Activated CD8-positive, alpha-beta memory T cell treated with anti-CD3 and anti-CD28 coated beads for 1 hour (primary cell): ENCODE measurements at places on chromosomes 7 and 10.

GRCh38 chr10:121680879-121681655 is 82.8 kb upstream of the FGFR2 start:
- DNase-seq, result no peak

DNA sequence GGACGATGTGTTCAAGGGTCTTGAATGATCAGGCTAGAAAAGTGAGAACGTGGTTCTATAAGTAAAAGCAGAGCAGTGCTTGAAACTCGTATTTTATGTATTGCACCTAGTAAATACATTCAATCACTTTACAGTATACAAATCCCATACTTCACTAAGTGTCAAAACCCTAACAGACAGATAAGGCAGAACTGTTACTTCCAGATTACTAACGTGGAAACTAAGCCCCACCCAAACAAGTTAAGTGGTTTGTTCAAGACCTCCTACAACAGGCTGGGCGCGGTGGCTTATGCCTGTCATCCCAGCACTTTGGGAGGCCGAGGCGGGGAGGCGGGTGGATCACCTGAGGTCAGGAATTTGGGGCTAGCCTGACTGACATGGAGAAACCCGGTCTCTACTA is 9.2 kb upstream of the MYO1G start:
- no peak for DNase-seq

GRCh38 chr10:14736600-14737081 is 38.1 kb downstream of the FAM107B start:
- DNase-seq, result no peak

DNA sequence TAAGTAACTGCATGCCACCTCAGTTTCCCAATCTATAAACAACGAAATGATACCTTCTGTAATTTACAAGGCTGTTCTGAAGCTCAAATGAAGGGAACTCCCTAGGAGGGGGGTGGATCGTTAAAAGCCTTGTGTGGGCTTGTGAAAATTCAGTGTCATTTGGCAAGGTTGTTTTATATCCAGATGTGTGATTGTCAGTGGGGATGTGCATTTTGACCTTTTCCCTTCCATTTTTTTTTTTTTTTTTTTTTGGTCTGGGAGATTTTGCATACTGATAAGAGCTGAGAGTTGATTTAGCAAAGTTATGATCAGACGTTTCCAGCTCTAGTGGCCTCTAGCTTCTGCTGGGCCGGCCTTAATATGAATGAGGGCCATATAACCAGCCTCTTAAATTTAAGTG is 22.8 kb downstream of the CREB5 start:
- no peak for DNase-seq

DNA sequence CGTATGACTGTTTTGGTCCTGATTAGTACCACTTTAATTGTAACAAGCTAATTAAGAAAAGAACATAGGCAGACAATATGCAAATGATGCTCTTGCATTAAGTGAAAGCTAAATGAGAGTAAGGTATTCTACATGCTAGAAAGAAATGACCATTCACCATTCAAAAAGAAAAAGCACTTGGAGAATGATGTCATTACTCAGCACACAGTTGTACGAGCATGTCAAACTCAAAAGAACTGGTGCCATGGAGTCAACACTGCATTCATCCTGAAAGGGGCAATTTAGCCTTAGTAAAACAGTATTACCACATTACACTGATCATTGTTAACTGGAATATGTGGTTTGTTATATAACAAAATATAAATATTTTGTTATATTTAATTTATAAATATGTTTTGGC is 136.2 kb upstream of the CTTNBP2 start:
- no peak for DNase-seq

DNA sequence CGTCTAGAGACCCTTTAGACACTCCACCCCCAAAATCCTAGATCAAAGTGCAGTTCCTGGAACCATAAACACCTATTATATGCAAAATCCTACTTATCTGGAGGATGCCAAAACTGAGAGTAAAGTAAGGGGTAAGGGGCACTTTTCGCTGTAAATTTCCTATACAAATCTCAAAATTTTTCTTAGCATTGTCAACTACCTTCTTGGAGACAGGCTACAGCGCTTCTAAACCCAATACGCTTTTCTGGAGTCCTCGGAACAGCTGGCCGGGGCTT is 10.4 kb downstream of the TWIST1 start:
- no peak for DNase-seq

DNA sequence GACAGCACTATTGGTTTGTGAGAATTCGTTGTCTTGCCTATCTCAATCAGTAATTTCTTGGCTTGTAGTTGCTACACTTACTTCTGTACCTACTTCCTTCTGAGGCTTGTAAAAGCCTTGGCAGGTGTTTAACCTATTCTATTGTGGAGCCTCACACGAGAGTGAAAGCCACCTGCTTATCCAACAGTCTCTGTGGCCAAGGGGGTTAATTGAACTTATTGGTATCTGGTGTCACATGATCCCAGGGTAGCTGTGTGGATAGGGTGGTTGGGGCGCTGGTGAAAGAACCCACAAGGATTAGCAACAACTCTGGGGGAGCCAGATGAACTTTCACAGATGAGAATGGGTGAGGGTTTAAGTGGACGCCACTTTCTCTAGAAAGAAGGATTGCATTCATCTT is 13.9 kb upstream of the ATP6V0E2 start:
- DNase-seq, result no peak

- no peak for DNase-seq
Measured at GRCh38 chr10:80513106-80513505, 24.6 kb upstream of the SH2D4B start.

GRCh38 chr10:4939224-4940072 is 23.8 kb upstream of the AKR1C1 start:
- DNase-seq, result no peak

- no peak for DNase-seq
Measured at GRCh38 chr7:32030904-32031692, 39.1 kb downstream of the PDE1C start.

- no peak for DNase-seq
Measured at GRCh38 chr7:40419806-40420205, 285.0 kb downstream of the SUGCT start.

- no peak for DNase-seq
Measured at GRCh38 chr7:80189638-80190037, 55.0 kb downstream of the GNAI1 start.

DNA sequence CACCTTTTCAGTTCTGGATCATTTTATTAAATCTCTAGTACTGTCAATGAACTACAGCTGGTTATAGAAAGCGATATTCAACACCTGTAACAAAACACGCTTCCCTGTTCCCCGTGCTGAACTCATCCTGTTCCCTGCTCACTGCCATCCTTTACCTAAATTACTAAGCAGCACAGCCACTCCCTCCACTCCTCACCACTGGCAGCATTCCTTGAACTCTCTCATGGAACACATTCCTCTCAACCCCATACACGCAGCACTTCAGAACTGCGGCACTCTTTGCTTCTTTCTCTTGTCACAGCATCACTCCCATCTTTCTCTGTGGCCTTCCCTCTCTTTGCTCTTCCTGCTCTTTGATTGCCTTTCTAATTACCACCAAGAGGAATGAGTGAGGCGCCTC is 27.4 kb downstream of the RELN start:
- DNase-seq, result no peak

DNA sequence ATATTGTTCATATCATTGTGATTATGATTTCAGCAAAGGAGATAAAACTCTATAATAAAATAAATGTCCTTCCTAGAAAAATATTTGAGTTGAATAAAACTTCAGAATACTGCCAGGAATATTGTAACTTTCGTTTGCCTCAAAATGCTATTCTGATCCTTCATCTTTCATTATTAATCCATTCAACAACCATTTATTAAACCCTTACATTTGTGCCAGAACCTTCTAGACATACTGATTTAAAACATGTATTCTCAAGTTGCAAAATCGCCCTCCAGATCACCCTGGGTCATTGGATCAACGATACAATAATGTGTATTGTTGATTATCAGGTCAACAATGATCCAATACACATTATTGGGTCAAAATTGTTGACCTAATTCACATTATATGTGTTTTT is 759.8 kb downstream of the CNTNAP2 start:
- DNase-seq, result no peak

DNA sequence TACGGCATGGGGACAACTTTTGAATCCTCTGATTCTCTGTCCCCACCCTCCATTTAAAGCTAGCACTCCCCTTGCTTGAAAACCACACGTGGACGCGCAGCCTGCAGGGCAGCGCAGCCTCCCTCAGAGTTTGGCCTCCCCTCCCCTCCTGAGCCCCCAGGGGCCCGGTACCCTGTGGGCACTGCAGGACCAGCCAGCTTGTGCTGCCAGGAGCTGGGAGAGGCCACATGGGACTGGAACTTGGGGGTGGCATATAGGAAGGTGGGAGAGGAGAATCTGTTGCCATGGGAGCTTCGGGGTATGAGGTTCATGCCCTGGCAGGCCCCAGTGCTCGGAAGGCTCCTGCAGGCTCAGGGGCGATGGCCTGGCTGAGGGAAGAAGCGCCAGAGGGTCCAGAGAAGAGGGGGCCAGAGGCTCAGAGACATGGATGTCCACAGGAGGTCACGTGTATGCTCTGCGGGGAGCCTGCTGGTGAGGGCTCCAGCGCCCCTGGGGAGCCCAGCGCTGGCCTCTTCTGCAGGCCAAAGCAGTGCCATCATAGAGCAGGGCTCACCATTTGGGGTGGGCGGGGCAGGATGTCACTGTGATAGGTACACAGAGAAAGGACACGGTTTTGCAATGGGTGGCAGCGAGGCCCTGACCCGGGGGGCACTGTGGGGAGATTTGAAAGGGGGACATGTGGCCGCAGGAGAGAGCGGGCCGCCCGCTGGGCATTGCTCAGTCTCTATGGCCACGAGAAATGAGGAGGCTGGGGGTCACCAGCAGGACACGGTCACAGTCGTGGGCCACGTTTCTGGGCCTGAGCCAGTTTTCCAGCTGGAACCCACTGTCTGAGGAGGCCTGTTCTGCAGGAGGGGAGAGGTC is 64.2 kb downstream of the GLRX3 start:
- no peak for DNase-seq

DNA sequence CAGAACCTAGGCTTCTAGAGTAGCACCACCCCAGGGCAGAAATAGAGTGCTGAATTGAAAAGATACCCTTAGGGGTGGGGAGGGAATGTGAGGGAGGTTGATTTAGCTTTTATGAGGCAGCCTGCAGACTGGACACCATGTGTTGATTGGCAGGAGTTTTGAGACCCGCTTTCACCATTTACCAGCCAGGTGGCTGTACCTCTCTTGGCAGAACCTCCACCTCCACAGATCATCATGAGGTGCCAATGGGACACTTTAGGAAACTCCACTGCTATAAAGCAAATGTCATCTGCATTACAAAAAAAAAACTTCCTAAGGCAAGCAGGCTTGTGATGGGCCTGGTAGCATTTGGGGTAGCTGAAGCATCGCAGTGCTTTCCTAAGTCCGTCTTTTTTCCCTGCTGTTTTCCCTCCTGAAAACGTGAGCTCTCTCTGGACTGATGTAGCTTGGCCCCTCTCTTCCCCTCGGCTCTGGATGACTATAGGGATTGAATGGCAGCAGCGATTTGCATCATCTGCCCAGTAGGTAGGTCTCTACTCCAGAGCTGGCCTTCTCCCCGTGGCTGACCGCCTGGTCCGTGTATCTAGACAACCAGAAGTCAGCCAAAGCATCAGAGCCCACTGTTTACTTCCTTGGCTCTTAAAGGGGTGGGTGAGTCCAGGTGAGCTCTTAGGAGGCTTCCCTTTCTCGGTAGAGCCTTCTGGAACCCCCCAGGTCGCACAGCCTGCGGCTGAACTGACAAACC is 1.3 kb downstream of the PCBD1 start:
- no peak for DNase-seq

- DNase-seq, result no peak
Measured at GRCh38 chr7:2639695-2640481, 8.1 kb downstream of the TTYH3 start.

GRCh38 chr7:121337398-121337797 is 8.6 kb downstream of the WNT16 start:
- DNase-seq, result no peak

DNA sequence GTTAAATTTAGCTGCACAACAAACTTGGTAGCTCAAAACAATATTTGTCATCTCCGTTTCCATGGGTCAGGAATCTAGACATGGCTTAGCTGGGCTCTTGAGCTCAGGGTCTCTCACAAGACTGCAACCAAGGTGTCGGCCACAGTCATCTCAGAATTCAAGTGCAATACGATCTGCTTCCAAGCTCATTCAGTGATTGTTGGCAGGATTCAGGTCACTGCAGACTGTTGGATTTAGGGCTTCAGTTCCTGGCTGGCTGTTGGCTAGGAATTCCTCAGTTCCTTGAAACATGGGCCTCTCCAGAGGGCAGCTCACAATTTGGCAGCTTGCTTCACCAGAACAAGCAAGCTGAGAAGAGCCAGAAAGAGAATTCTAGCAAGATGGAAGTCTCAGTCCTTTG is 17.5 kb upstream of the CHST3 start:
- DNase-seq, result no peak

DNA sequence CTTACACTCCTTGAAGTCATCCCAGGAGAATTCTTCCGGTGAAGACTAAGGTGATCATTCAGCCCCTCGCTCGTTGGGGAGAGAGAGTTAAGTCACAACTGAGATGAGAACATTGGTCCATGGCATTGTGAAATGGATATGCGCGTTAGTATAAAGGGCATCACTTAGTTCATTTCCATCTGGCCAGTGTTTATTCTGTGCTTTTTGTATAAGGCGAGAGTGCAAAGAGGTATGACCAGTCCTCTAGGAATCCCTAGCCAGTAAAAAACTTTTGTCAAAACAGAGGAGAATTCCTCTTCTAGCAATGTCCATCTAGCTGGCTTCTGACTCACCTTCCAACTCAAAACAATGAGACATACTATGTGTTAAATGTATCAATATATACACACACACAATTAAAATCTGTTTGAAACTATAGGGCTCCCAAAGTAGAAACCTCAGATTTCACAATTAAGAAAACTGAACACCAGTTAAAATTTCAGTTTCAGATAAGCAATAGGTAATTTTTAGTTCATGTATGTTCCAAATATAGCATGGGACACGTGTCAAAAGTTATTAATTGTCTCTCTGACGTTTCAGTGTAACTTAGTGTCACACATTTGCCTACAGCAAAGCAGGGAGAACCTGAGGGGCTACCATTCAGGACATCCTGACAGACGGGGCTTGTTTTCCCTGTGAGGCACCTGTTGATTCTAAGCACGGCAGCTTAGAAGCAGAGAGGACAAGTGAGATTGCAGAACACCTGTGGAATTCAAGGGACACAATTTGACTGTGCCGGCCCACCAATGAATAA is 158.9 kb downstream of the KLF6 start:
- no peak for DNase-seq

DNA sequence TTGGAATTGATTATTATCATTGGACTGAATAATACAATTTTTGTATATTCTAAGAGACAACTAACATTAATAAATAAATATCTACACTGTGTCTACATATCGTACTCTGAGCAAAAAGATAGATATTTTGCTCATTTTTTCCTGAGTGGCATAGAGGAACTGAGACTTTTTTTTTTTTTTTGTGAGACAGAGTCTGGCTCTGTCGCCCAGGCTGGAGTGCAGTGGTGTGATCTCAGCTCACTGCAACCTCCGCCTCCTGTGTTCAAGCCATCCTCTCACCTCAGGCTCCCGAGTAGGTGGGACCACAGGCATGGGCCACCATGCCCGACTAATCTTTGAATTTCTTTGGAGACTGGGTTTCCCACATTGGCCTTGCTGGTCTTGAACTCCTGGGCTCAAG is 14.0 kb downstream of the KMT2E start:
- DNase-seq, result no peak

GRCh38 chr10:14371581-14371980 is 40.9 kb upstream of the FRMD4A start:
- DNase-seq, result no peak
